A375 (cell line): ENCODE measurements at places on chromosomes 11 and 22. TPM values are rescaled to one million over a fixed set of nuclear protein-coding genes. Genes with fewer than 3 reads are reported as not detected.

The GGTLC2 gene
- total RNA-seq, result not detected in 2 replicates

The FOXRED2 gene
- 8.3 and 11.8 TPM in 2 replicates for total RNA-seq

The SEPTIN3 gene
- total RNA-seq, result 0.57 and 0.98 TPM in 2 replicates

The PLAAT4 gene
- total RNA-seq, result 1.7 and 3.3 TPM in 2 replicates

The SIK2 gene
- 8.3 and 11.2 TPM in 2 replicates for total RNA-seq

The DDTL gene
- total RNA-seq, result 0.21 and 0.79 TPM in 2 replicates
